ENCODE measurements at places on chromosomes 1 and 21.
A peak's percentile ranks its signal among the peaks of the same experiment; 100 is the strongest.

DNA sequence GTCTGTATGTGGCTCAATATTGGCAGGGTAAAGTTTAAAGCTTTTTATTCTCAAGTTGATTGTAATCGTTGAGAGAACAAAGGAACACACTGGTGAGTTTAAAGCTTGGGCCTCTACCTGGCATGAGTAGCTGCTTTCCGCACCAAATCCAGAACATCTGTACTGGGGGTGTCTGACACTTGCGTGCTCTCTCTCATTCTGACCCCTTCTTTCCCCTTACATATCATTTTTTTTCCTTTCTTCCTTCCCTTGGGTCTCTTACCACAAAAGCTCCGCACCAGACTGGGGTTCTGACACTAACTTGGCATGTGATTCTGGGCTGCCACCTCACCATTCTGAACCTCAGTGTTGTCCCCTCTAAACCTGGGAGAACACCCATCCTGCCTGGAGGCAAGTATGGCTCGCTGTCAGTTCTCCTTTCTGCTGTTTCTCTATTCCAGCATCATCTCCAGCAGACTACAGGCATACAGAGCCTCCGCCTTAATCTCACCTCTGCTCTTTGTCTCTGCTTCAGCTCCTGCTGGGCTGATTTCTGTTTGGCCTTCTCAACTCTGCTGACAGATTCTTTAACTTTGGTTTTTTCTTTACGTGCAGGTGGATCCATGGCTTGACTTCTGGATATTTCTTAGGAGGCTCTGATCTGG lies 859 bp upstream of the ERMAP start:
- no peak for DNase-seq

DNA sequence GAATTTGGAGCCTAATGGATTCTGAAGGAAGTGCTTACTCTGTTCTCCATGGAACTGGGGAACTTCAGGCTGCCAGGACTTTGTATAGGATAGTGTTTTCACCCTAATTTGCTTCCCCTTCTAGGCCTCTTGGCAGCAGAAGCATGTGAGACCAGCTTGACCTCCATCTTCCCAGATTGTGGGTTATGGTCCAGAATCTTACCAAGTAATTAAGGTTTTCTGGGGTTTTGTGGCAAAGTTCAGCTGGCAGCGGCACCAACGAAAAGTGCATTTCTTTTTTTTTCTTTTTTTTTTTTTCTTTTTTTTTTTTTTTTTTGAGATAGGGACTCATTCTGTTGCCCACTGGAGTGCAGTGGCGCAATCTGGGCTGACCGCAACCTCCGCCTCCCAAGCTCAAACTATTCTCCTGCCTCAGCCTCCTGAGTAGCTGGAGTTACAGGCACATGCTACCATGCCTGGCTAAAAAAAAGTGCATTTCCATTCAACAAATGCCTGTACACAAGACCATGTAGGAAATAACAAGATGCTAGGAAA lies 3.4 kb upstream of the BMP8A start:
- no peak for DNase-seq

- no peak for DNase-seq
Measured at GRCh38 chr1:62228136-62228882, 33.7 kb downstream of the L1TD1 start.

- DNase-seq, result no peak
Measured at GRCh38 chr1:203526572-203526971, 32.6 kb downstream of the OPTC start.

DNA sequence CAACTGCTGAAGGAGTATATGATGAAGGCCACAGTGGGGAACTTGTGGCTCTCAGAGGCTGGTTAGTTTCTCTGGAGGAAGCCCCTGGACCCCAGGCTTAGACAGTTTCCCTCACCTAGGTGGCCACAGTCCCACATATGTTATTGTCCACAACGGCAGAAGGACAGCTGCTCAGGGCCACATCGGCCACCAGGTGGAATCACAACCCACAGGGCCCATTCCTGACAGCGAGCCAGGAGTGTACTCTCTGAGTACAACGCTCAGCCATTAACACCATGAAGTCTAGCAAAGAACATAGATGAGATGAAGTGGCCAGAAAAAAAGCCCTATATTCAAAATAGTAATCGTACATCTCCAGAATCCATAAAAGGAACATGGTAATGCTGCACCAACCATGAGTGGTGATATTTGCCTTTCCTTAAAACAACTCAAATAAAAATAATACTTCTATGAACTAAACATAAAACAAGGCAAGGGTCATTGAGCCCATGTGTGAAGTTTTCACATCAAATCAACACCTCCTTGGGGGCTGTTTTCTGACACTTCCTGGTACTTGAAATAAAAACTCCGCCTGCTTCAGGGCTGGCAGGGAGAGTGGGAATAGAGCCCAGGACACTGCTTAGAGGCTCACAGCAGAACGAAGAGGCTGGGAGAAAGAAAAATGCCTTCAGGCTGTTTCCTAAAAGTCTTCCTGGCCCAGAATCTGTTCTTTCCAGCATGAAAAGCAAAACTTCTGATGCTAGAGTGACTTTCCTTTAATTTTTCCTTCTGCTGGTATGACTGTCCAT lies 383.3 kb downstream of the HHAT start:
- DNase-seq, result no peak

- peak; percentile 82 for DNase-seq
Measured at GRCh38 chr1:104648269-104648691, 898.6 kb downstream of the AMY1C start.

DNA sequence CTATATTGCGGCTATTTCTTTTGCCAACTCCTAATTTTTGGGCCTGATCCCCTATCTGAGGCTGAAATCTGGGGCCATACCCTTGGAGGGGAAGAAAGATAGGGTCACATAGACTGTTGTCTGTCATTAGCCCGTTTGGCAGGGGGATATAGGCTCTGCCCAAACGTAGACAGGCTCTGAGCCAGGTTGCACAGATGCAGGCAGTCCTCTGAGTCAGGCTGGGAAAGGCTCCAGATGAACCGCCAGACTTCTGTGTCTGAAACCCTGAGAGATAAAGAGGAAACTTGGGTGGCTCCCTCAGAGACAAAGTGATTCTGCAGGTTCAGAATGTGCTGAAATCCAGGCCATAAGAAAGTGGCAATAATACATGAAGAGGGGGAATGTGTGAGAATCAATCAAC lies 4.0 kb upstream of the CAP1 start:
- DNase-seq, result no peak

DNA sequence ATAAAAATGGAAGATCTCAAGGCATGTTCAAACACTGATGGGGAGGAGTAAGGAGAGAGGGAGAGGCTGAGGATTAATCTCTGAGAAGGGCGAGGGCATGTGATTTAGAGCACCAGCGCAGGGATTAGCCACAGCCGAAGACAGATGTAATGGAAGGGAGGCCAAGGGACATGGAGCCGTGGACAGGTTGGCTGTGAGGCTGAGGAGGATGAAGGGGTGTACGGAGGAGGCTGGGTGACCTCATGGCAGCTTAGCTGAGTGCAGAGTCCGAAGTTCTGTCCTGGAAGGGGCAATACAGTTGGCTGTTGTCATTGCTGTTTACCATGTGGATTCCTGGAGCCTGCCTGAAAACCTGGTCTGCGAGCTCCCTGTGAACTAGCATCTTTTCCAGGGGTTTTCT lies 342.8 kb downstream of the RPS6KC1 start:
- DNase-seq, result no peak

DNA sequence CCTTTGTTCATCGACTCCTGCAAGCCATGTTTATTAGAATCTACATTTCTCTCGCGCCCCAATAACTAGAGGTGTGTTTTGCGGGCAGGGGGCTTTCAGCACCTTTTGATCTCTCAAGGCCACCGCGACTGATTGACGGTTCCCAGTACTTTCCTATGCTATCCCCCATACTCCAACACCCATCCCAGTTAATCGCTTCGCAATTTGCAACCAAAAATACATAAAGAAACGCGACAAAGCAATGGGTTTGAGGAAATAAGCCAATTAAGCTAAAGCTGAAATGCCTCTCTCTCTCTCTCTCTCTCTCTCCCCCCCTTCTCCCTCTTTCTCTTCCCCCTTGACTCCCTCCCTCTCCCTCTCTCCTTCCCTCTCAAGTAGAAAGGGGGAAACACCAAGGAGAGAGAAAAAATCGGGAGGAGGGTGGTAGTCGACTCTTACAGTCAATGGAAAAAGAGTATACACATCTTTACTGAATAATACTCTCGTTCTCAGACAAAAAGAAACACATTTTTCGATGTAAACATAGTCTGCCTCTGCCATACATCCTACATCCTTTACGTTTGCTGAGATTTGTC lies 128.0 kb upstream of the DPYD start:
- no peak for DNase-seq

DNA sequence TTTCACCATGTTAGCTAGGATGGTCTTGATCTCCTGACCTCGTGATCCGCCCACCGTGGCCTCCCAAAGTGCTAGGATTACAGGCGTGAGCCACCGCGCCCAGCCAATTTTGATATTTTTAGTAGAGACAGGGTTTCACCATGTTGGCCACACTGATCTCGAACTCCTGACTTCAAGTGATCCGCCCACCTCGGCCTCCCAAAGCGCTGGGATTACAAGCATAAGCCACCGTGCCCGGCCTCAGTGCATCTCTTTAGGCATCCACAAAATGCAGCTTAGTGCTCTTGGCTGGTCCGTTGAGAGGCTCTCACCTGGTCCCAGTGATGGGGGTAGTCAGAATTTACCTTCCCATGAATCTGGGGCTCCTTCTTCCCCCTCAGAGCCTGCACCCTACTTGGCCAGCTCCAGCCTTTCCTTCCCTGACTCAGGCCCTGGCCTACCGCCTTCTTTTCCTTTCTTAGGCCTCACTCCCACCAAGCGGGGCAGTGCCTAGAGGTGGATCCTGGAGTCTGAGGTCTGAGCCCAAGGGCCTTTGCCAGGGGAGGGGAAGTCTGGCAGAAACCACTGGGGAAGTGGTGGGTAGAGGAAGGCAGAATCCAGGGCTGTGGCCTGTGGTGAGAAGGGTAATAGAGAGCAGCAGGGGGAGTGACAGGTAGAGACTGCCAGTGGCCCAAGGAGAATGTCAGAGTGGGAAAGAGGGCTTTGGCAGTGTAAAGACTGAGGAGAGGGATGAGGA lies 3.7 kb downstream of the LENEP start:
- DNase-seq, result no peak

DNA sequence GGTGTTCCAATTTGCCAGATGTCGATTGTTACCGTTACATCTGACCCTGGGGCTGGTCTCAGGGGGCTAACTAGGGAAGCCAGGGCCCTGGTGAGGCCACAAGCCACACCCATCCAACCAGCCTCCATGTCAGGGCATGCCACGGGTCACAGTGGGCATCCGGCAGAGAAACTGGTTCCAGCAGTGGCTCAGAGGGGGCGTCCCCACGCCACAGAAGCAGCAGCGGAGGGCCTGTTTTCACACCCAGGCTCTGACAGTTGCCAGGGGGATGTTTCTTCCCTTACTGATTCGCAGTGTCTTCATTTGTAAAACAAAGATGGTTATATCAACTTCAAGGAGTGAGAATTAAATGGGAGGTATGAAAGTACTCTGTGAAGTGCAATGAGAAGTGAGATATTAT lies 75.0 kb upstream of the COX20 start:
- DNase-seq, result no peak

- no peak for DNase-seq
Measured at GRCh38 chr1:4306559-4307467, 347.6 kb upstream of the AJAP1 start.

GRCh38 chr1:157985473-157985872 lies 8.0 kb upstream of the KIRREL1 start:
- DNase-seq, result no peak

DNA sequence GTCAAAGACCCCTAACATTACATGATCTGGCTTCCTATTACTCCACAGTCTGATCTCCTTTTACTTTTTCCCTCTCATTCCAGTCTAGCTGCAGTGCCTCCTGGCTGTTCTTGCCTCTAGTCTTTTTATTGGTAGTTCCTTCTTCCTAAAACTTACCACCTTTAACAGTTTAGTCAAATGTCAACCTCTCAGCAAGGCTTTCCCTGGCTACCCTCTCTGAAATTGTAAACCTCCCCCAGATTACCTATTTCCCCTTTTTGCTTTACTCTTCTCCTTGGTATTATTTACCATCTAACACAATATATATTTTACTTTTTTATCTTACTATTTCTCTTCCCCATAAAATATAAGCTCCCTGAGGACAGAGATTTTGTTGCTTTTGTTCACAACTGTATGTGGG lies 129.6 kb downstream of the CLEC20A start:
- no peak for DNase-seq

- DNase-seq, result no peak
Measured at GRCh38 chr21:45945066-45945867, 36.3 kb upstream of the COL6A1 start.

GRCh38 chr1:210124736-210125135 lies 107.9 kb upstream of the SERTAD4 start:
- DNase-seq, result no peak

GRCh38 chr1:238501290-238501689 lies 610.6 kb upstream of the ZP4 start:
- no peak for DNase-seq

DNA sequence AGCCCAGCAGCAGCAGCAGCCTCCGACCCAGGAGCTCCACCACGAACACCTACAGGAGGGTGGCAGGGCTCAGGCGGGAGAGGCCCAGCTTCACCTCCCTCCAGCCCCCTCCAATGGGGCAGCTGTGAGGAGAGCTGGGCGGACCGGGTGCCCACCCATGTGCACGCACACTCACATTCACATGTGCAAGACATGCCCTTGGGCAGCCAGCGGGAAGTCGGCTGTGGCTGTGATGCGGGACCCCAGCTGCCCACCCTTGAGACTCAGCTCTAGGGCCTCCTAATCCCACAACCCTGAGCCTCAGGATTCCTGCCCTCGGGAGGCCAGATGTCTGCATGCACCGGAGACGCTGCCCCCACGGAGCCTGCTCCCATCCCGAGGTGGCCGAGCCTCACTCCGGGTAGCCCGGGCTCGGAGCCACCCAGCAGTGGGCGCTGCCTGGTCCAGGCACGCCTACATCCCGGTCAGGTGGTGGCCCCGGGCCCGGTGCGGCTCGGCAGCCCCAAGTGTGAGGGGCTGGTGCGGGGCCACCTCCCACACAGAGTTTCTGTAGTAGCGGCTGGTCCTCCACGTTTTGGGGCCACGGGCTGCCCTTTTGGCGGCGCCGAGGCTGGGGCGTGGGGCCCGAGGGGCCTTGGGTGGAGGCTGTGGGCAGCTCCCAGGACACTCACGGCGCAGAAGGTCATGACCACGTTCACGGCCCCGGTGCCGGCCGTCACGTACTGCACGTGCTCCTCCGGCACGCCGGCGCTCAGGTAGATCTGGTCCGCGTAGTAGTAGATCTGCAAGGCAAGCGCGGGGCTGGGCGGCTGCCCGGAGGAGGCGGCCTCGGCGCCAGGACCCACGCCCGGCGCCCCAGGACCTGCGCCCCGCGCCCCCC lies 12.9 kb upstream of the SLC2A7 start:
- DNase-seq, result no peak

- DNase-seq, result no peak
Measured at GRCh38 chr21:42286416-42286815, 28.8 kb downstream of the TFF3 start.

- no peak for DNase-seq
Measured at GRCh38 chr1:172608098-172608601, 50.8 kb upstream of the FASLG start.

GRCh38 chr1:44467566-44467965 lies 62.5 kb downstream of the RNF220 start:
- no peak for DNase-seq

GRCh38 chr1:160734301-160734700 lies 4.7 kb upstream of the SLAMF7 start:
- DNase-seq, result no peak

- no peak for DNase-seq
Measured at GRCh38 chr1:32967888-32968568, 3.4 kb upstream of the RNF19B start.

GRCh38 chr1:191240925-191241324 lies 763.3 kb upstream of the BRINP3 start:
- DNase-seq, result no peak
